ENCODE measurements at places on chromosomes 6 and 20.

DNA sequence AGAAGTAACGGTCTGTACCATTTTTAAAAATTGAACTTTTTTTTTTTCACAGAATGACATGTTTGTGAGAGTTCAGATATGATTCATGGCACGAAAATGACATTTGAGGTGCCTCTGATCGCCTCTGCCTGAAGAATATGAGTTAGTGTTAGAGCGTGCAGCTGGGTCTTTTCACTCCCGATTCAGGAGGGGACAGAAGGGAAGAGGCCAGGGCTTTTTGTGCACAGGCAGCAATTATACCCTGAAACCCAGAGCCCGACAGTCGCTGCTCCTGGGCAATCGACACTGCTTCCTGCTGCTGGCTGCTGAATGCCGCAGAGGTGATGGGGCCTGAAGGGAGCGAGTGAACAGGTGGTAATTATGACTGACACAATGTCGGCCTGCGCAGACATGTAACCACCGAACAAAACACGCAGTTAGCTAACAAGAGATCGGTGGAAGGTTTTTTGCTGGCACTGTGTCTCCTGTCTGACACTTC lies 652.0 kb upstream of the NOX3 start:
- DNase-seq: no peak

- DNase-seq: peak; percentile 34
Measured at GRCh38 chr20:35215066-35215956, 11.2 kb upstream of the MMP24 start.

DNA sequence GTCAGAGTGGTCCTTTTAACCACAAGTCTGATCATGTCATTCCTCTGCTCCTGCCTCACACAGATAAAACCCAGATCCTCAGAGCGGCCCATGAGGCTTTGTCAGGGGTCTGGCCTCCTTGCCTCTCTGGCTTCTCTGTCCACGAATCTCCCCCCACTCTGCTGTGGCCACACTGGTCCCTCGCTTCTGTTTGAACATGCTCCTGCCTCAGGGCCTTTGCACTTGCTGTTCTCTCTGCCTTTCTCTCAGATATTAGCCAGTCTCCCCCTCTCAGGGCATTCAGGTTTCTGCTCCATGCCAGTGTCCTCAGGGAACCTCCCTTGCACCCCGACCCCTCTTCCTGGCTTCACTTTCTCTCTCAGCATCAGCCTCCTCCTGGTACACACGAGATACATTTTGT lies 518.5 kb downstream of the PREX1 start:
- DNase-seq: no peak

- no peak for DNase-seq
Measured at GRCh38 chr6:69813508-69813907, 16.7 kb upstream of the LMBRD1 start.

DNA sequence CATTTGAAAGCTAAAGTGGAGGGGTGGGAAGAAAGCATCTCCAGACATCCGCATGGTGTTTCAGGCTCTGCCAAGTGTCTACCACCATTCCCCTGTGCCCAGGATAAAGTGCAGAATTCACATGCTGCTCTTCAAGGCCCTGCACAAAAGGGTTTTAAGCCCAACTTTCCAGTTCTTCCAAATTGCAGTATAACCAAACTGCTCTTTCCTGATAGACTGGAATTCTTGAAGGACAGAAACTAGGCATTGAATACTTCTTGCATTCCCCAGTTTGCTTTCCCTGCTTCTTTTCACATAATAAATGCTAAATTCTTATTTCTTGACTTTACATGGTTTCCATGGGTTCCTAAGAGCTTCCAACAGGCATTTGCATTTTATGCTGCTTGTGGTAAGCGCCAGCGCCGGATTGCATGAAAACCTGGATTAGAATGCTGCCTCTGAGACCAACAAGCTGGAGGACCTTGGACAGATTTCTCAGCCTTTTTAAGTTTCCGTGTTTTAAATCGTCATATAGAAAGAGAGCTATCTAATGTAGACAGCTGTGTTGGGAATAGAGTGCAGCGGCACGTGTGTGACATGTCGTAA lies 7.9 kb downstream of the SOX4 start:
- DNase-seq: no peak

Measured in AG08395 (cell line).